ENCODE measurements at places on chromosomes 4 and X. TPM values are rescaled to one million over a fixed set of nuclear protein-coding genes. Genes with fewer than 3 reads are reported as not detected.

- no peak for DNase-seq
These were observed 233.5 kb upstream of the GYPA start for GRCh38 chr4:144374065-144374464.

- peak; percentile 85 for DNase-seq
These were observed at the start of gene ANOS1 for GRCh38 chrX:8731559-8732395. ANOS1 (minus strand) TSS chrX:8732137; CDS start chrX:8732036, 101 bp downstream.

GRCh38 chr4:137367620-137368019 lies 164.7 kb downstream of the PCDH18 start:
- DNase-seq = no peak

LIMCH1 gene
- total RNA-seq = 38.7 TPM
